Activated T-cell treated with anti-CD3 and anti-CD28 coated beads for 48 hours (primary cell): ENCODE measurements at places on chromosomes 7 and 10.
A peak's percentile ranks its signal among the peaks of the same experiment; 100 is the strongest.

DNA sequence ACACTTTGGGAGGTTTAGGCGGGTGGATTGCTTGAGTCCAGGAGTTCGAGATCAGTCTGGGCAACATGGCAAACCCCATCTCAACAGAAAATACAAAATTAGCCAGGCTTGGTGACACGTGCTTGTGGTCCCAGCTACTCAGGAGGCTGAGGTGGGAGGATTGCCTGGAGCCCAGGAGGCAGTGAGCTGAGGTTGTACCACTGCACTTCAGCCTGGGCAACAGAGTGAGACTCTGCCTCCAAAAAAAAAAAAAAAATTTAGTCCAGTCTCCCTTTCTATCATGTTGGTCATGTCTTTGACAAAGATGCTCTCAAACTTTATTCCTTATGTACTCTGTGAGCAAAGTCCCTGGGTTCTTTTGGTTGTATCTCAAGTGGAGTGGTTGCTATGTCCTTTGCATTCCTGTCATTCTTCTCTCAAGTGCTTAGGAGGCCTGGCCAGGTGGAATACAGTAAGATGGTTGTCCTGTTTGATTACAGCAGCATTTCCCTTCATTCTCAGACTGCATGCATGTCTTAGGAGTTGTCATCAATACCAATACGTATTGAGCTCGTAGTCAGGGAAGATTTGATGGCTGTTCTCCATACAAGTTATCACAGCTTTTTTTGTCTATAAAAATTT is 85.7 kb downstream of the MMRN2 start:
- no peak for DNase-seq

GRCh38 chr10:44376472-44377099 is 8.3 kb downstream of the CXCL12 start:
- no peak for DNase-seq

GRCh38 chr10:6185039-6185716 is 17.6 kb upstream of the PFKFB3 start:
- no peak for DNase-seq

DNA sequence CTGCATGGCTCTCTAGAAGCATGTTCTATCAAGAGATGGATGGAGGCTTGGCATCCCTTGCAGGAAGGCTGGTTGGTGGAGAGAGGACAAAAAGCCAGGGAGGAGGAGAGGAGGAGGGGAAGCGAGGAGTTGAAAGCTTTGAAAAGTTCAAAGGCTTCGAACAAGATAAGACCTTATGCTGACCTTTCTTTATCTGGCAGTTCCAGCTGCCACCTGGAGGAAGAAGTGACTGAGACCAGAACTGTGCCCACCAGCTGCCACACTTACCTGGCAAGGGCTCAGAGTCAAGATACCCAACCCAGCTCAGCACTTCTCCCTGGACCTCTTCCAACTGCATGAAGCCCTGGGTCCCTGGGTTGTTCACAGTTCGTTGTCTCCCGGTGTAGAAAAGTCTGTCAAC is 14.8 kb downstream of the CCL24 start:
- DNase-seq: no peak

DNA sequence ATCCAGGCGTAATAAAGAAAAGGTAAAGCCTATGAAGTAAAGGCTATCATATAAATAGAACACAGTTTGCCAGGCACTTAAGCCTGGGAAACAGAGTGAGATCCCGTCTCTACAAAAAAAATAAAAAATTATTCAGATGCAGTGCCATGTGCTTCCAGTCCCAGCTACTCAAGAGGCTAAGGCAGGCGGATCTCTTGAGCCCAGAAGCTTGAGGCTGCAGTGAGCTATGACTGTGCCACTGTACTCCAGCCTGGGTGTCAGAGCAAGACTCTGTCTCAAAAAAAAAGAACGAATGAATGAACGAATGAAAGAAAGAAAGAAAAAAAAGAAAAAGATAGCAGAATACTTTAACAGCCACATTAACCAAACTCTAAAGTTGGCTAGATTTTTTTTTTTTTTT is 67.2 kb upstream of the MRLN start:
- DNase-seq: no peak

DNA sequence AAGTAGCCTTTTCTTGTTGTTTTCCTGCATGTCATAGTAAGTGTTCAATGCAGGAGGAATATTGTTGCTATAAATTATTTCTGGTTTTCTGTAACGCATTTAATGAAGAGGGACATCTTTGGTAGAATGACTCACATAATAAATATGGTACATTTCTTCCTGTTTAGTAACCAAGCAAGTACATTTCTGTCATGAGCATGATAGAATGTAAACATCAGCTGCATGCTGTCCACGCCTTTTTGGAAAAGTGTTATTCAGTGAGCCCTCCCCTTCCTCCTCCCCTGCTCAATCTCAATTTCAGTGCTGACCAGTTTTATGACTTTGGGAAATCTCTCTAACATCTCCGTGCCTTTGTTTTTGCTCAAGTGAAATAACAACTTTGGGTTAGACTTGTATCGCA is 664.0 kb downstream of the XPNPEP1 start:
- DNase-seq: no peak

GRCh38 chr10:120950051-120950561 is 98.9 kb downstream of the WDR11 start:
- no peak for DNase-seq

- DNase-seq: no peak
Observed at GRCh38 chr7:141973673-141974072, at the start of gene TAS2R38. Gene TAS2R38 (minus strand): TSS chr7:141973773. CDS start chr7:141973689, 84 bp downstream.

- no peak for DNase-seq
Observed at GRCh38 chr7:7323921-7324320, 141.6 kb downstream of the C1GALT1 start.

GRCh38 chr10:124717911-124718741 is 26.1 kb downstream of the FAM53B start:
- DNase-seq: peak; percentile 63

DNA sequence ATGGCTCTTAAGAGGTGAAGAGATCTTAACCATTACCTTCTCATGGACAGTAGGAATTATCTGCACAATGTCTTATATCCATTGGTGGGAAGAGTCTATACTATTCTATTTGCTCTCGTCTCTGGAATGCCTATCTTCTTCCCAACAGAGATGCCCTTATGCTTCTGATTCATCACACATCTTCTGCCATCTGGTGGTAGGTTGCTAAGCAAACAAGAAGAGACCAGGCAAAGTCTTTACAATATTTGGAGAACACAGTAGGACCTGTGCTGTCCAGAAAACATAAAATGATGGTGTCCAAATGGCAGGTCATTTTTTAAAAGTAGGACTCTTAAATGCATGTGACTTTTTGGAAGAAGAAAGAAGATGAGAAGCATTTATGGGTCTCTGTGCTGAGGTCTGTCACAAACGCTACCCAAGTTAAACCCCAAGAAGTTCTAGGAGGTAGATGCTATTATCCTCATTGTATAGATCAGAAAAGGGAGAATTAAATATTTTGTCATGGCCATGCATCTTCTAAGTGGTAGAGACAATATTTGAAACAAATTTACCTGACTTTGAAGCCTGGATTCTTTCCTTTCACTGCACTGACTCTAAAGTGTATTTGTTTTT is 67.8 kb upstream of the NXPH1 start:
- DNase-seq: no peak

GRCh38 chr10:91884536-91884935 is 24.8 kb downstream of the FGFBP3 start:
- no peak for DNase-seq

GRCh38 chr10:113329121-113329596 is 223.7 kb upstream of the HABP2 start:
- DNase-seq: no peak

DNA sequence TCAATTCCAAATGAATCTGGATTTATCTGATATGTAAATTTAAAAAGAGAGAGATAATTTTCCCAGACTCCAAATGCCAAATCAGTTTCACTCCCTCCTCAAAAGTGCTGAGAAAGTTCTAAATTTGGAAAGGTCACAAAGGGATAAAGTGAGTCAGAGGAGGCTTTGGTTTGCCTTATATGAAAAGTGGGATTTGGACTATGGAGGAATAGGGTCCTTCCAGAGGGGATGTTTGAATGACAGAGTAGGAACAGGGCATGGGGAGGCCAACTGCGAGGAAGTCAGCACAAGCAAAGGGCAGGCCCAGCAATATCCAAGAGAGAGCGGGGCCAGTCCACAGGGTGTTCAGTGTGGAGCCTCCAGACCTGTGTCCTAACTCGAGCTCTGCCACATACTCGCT is 9.8 kb upstream of the FAS start:
- no peak for DNase-seq
